CD4-positive, alpha-beta T cell (primary cell): ENCODE measurements at places on chromosomes 2 and 18.

DNA sequence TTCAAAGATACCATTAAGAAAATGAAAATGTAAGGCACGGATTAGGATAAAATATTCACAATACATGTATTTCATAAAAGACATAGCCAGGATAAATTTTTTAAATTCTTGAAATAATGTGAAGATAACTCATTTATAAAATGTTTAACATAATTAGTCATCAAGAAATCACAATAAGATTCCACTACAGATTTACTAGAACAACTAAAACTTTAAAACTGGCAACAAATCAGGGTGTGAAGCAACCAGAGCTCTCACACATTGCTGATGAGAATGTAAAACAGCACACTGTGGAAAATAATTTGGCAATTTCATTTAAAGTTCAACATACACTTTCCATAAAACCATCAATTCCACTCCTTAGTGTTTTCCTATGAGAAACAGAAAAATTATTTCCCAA, 89.6 kb upstream of the UBE2E3 start:
- DNase-seq: no peak

DNA sequence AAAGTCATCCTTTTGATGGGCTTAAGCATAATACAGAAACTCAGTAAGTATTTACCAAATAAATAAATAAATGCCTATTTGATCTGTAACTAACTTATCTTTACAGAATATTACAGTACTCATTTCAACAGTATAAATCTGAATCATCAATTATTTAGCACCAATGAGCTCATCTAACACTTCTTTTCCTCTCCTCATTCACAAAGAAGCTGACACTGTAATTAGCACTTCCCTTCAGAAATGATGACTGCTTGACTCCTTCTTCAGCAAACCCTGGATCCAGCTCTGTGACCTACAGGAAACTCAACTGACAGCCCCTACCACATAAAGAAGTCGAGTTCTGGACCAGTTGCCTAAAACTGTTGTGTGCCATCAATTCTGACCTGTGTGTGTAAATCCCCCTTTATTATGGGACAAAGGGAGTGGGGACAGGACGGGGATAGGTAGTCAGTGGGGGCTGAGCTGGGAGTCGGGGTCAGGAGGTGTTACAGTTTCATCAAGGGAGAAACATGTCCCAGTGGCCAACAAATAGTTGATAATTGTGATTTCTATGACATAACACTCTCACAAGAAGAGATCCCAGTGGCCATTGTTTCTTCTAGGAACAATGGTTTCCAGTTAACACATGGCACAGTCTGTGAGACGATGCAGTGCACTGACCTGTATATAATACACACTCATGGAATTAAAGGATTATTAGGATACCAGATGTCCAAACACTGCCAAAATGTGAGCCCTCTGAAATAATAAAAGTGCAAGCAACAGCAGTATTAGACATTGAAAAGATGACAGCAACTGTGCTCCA, 68.7 kb downstream of the STK39 start:
- DNase-seq: no peak

GRCh38 chr2:101614127-101614759, 83.3 kb upstream of the MAP4K4 start:
- no peak for DNase-seq

- no peak for DNase-seq
These were observed 512.1 kb upstream of the SYT4 start for GRCh38 chr18:43789234-43790000.

GRCh38 chr2:28291811-28292440, 100.7 kb upstream of the FOSL2 start:
- DNase-seq: no peak
